ENCODE measurements at places on chromosomes 1 and 21.

DNA sequence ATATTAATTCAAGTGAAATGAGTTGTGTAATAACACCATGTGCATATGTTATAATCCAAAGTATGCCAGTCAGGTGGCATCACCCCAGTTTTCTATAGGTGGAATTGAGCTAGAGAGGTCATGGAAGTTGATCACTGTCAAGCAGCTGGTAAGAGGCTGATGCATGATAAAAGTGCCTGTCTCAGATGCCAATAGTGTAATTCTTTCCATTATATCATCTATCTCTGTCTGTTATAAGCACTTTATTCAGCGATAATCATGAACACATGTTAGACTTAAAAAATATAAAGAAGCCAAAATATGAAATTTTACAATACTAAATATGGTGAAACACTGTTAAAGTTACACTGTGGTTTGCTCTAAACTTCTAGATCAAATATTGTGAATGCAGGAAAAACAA is 156.6 kb downstream of the DNM3 start:
- no peak for DNase-seq

- DNase-seq = no peak
Measured at GRCh38 chr1:52665006-52665941, 32.3 kb downstream of the SHISAL2A start.

GRCh38 chr1:206464456-206464964 is 5.8 kb upstream of the IKBKE start:
- DNase-seq = no peak

DNA sequence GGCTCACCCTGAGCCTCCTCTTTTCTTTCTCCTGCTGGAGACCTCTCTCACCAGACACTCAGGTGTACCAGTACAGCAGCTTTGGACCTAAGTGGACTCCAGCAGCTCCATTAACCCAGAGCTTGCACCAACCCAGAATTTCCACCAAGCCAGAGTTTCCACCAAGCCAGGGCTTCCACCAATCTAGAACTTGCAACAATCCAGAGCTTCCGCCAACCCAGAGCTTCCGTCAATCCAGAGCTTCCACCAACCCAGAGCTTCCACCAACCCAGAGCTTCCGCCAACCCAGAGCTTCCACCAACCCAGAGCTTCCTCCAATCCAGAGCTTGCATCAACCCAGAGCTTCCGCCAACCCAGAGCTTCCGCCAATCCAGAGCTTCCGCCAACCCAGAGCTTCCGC is 23.2 kb downstream of the CRYAA start:
- no peak for DNase-seq

GRCh38 chr1:179082999-179083335 is 1.1 kb downstream of the TOR3A start:
- DNase-seq = peak; percentile 9

DNA sequence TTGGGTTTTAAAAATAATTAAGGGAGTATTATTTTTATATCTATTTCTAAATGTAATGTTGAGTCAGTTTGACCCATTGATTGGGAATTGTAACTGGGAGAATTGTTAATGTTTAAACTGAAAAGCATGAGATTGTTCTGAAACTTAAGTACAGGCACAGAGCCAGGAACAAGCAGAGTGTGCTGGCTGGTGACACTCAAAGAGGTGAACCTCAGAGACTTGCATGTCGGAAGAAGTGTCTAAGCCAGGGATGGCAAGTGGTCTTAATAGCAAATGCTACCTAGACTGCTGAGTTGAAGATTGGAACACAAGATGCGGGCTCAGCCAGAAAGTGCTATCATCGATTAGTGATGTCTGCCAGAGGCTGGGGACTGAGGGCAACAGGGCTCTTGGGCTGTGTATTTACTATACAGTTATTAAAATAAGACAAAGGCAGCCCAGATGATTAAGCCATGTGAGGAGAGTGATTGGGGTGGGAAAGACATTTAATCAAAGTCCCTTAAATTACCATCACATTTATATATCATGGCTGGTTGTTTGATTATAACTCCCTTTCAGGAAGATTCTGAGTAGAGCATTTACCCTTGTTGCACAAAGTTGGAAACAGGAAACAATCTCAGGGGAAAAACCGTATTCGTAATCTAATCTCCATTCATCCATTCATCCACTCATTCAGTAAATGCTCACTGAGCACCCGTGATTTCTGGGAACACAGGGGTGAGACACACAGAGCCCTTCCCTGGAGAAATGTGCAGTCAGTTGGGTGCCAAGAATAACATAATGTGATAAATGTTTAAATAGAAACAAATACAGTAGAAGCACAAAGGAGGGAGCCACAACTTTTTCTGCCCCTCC is 42.8 kb downstream of the C8A start:
- DNase-seq = no peak

DNA sequence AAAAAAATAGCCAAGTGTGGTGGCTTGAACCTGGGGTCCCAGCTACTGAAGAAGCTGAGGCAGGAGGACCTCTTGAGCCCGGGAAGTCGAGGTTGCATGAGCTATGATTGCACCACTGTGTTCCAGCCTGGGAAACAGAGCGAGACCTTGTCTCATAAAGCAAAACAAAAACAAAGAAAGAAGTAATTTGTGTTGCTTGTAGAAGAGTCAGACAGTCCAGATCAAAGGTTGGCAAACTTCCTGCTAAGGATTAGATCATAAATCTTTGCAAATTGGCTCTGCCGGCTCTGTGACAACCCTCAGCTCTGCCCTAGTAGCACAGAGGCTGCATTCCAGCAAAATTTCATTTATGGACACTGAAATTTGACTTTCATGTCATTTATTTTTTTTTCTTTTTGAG is 19.0 kb upstream of the MFN2 start:
- DNase-seq = no peak

GRCh38 chr1:229563701-229564100 is 5.2 kb upstream of the ABCB10 start:
- no peak for DNase-seq

GRCh38 chr1:45488666-45489377 is 2.1 kb downstream of the TESK2 start:
- DNase-seq = no peak

DNA sequence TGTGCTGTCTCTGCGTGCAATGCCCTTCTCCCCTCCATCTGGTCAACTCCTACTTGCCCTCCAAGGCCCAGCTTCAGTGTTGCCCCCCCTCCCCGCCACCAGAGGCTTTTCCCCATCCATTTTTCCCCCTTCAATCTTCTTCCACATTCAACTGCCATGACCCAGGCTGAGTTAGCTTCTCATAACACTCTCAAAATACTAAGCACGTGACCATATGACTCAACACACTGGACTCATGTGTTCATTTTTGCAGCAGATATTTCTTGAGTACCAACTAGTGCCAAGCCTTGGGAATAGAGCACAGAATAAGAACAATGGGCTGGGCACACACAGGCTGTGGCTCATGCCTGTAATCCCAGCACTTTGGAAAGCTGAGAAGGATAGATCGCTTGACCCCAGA is 132.1 kb downstream of the IGSF21 start:
- DNase-seq = no peak

GRCh38 chr1:157806431-157807149 is 13.3 kb downstream of the FCRL1 start:
- DNase-seq = no peak

GRCh38 chr1:216596281-216596862 is 126.9 kb downstream of the ESRRG start:
- DNase-seq = no peak

DNA sequence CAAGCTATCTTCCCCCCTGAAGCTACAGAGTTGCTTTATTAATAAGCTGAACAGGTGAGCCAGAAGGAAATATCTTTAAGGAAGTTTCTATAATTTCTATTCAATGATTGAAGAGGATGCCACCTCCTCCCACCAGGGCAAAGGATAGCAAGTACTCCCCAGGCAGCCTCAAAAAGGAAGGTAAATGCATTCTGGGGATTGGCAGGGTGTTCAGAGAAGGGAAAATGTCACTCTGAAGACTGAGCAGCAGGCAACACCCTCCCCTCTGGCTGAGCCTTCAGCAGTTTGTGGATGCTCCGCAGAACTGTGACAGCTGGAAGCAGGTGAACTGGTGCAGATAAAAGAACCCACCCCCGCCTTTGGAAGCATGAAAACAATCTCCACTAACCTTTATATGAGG is 140.8 kb downstream of the BRINP2 start:
- no peak for DNase-seq

GRCh38 chr21:15932726-15933125 is 202.9 kb downstream of the USP25 start:
- no peak for DNase-seq

- no peak for DNase-seq
Measured at GRCh38 chr1:89686520-89686919, 53.6 kb downstream of the LRRC8C start.

- DNase-seq = no peak
Measured at GRCh38 chr1:43864111-43865045, 69.2 kb upstream of the ARTN start.

- no peak for DNase-seq
Measured at GRCh38 chr1:47471163-47471562, 33.3 kb downstream of the FOXD2 start.

DNA sequence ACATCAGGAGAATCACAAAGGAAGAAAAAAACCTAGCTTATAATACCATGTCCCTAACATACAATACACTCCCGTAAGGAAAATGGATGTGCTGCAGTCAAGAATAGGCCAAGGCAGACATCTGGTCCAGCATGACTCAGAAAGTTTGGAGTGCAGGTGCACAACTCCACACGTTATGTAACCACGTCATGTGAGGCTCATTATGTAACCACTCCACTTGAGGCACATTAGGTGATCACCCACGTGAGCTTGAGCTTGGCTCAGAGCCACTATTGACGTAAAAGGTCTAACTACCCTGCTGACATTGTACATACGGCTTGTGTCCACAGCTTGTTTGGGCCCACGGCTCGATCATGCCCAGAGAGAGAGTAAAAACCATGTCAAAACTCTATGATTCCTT is 99.8 kb upstream of the C1orf21 start:
- no peak for DNase-seq

DNA sequence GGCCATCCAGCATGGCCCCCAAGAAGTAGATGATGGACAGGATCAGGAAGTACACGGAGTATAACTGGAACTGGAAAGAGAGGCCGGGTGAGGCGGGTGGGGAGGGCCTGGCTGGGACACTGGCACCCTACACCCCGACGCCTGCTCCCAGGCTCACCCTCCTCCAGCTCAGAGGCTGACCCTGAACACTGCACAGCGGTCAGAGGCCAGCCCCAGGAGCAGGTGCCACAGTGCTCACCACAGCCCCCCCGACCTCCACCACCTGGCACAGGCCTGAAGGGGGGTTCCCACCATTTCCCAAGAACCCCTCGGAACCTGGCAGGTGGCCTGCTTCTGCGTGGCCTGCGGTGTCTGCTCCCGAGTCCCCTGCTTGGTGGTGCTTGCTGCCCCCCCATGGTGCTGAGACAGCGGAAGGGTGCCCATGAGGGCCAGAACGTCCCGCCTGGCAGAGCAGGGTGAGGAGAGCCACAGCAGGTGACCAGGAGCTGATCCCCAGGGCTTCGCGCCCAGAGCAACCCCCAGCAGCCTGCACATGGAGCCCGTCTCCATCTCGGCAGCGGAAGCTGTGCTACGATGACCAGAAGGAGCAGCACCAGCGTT is 26.1 kb downstream of the SLC19A1 start:
- no peak for DNase-seq

GRCh38 chr1:35539073-35539823 is 18.0 kb downstream of the KIAA0319L start:
- DNase-seq = peak; percentile 88

DNA sequence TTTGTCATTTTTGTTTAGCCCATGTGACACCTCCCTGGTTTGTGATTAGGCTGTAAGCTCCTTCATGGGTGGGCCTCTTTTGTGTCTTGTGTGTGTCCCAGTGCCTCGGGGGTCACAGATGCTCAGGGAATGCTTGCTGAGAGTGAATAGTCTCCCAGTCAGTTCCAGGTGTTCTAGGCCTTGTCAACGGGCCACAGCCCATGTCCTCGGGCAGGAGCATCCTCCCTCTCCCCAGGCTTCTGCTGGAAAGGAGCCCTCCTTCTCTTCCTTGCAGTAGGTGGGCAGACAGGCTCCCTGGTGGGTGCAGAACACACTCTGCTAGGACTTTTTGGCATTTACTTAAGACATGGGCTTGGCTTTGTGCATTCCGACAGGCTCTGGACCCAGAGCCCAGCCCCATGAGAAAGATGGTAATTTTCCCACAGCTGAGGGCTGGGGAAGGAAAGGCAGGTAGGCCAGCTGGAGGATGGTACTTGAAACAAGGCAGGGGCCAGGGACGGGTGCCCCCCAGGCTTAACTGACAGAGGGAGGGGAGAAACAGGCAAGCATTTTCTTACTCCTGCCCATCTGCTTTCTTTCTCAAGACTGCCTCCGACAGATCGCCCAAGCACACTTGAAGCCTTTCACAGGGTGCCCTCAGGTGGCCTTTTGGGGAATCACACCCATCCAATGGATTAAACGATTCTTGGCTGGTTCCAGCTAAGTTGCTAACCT is 7.1 kb upstream of the CPLANE2 start:
- DNase-seq = peak; percentile 62

- DNase-seq = peak; percentile 23
Measured at GRCh38 chr1:179228783-179229213, 679 bp downstream of the ABL2 start.

GRCh38 chr1:147717706-147718097 is 42.7 kb downstream of the GJA5 start:
- DNase-seq = no peak

DNA sequence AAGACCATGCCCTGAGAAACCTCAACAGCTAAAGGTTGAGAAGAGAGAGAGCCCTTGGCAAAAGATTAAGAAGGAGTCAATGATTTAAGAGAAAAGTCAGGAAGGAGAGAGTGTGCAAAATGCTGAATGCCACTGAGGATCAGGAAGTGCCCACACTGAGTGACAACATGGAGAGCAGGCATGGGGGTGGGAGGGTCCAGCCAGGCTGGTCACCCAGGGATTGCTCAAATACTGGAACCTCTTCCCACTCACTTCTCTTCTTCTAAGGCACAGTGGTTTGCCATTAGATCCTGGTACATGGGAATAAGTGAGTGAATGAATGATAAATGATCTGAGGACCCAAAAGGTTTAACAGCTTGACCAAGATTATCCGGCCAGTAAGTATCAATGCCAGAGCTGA is 11.1 kb downstream of the PRR9 start:
- no peak for DNase-seq
